ENCODE measurements at places on chromosomes 1 and 21.

DNA sequence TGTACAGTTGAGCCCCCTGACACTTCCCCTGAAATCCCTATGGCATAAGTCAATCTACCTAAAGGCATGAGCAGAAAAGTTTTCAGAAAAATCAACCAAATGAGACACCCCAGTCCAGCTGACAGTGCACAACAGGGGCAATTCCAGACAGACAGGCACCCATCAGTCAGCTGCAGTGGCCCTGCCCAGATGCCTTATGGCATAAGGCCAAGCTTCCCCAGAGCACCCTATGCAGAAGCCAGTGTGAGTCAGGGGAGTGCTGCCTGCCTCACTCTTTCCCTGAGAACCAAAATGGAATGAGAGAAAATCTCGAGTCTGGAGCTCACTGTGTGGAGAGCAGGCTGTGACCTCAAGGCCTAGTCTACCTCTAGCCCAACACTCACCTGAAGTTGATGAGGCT is 38.1 kb downstream of the MRAP start:
- no peak for DNase-seq

GRCh38 chr21:45592208-45592619 is 50.0 kb upstream of the SLC19A1 start:
- DNase-seq: no peak

- no peak for DNase-seq
Observed at GRCh38 chr1:205228093-205228521, 361 bp downstream of the TMCC2 start.

- DNase-seq: no peak
Observed at GRCh38 chr1:106910798-106911197, 145.7 kb upstream of the PRMT6 start.

GRCh38 chr21:41086569-41086968 is 81.4 kb upstream of the BACE2 start:
- DNase-seq: no peak

DNA sequence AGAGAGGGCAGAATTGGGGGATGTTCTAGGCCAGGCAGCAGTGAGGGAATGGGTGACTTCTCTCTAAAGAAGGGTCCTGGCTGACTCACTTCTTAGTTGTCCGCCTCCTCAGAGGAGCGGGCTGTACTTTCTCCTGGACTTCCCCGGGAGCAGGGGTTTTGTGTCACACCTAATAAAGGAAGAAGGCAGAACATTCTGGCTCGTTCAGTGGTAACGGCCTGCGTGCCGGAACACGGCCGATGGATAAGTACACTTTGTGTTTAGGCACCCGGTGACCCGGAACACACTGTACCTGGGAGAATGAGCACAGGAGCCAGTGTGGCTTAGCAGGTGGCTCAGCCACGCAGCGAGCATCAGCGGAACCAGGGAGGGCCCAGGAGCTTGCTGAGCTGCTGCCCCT is 84.7 kb downstream of the FBXO2 start:
- no peak for DNase-seq

- no peak for DNase-seq
Observed at GRCh38 chr1:232853994-232854797, 49.0 kb downstream of the MAP10 start.

- no peak for DNase-seq
Observed at GRCh38 chr1:59498640-59499039, 201.7 kb downstream of the FGGY start.

DNA sequence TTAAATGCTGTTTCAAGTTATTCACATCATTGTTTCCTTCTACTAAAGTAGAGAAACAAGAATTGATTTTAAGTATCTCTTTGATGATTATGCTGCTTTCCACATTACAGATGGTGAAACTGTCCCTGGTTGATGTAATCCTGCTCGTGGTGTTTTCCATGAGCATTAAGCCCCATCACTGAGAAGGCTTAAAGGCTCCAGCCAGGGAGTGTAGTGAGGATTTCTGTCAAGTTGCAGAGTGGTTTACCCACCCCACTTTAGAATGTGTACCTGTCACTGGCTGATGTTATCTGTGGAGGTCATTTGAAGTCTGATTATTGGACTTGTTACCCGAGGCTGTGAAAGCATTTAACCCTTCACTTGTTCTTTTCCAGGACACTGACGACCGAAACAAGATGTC is 12.9 kb downstream of the CERS2 start:
- DNase-seq: no peak

- DNase-seq: no peak
Observed at GRCh38 chr21:34298534-34299167, 65.2 kb upstream of the KCNE2 start.

- DNase-seq: no peak
Observed at GRCh38 chr1:220924331-220924970, 45.2 kb downstream of the HLX start.

GRCh38 chr1:153945131-153945794 is 1.3 kb downstream of the DENND4B start:
- no peak for DNase-seq

- no peak for DNase-seq
Observed at GRCh38 chr1:14983277-14983676, 170.3 kb upstream of the TMEM51 start.

GRCh38 chr1:16077406-16078245 is 4.2 kb upstream of the FAM131C start:
- DNase-seq: no peak

DNA sequence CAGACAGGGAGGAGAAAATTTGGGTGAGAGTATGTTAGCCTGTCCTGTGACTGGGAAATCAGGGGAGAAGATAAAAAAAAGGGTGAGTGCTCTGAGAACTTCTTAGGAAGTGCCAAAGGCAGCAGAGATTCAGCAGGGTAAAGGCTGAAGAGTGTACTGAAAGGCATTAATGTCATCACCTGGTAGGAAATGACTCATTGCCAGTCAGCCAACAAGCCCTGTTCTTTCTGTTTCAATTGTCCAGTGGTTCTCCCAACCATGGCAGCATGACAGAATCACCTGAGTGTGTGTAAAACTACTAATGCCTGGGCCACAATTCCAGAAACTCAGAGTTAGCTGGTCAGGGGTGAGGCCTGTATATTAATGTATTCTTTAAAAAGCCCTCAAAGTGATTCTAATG is 83.5 kb downstream of the INTS7 start:
- no peak for DNase-seq

DNA sequence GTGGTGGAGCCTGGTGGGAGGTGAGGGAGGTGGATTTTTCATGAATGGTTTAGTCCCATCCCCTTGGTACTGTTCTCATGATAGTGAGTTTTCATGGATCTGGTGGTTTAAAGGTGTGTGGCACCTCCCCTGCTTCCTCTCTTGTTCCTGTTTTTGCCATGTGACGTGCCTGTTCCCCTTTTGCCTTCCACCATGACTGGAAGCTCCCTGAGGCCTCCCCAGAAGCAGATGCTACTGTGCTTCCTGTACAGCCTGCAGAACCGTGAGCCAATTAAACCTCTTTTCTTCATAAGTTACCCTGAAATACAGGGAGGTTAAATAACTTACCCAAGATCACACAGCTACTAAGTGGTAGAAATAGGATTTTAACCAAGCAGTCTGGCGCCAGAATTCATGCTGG is 4.3 kb upstream of the HEYL start:
- DNase-seq: no peak
